ENCODE measurements at places on chromosomes 5 and 9.

- no peak for DNase-seq
These were observed 353.5 kb downstream of the ENC1 start for GRCh38 chr5:74286734-74287695.

- no peak for DNase-seq
These were observed 584.6 kb upstream of the CDH18 start for GRCh38 chr5:20572614-20573013.

GRCh38 chr5:61397238-61397637 lies 65.2 kb downstream of the ZSWIM6 start:
- DNase-seq = no peak

DNA sequence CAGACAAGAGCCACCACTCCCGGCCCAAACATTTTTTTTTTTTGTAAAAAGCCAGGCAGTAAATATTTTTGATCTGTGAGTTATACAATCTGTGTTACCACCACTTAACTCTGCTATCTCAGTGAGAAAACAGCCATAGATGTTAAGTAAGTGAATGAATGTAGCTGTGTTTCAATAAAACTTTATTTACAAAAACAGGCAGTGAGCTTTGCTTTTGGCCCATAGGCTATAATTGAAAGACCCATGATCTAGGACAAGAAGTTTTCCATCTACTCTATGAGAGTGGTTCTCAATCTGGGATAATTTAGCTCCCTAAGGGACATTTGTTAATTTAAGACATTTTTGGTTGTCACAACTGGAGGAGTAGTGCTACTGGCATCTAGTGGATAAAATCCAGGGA lies 91.0 kb downstream of the TMC1 start:
- DNase-seq = no peak

DNA sequence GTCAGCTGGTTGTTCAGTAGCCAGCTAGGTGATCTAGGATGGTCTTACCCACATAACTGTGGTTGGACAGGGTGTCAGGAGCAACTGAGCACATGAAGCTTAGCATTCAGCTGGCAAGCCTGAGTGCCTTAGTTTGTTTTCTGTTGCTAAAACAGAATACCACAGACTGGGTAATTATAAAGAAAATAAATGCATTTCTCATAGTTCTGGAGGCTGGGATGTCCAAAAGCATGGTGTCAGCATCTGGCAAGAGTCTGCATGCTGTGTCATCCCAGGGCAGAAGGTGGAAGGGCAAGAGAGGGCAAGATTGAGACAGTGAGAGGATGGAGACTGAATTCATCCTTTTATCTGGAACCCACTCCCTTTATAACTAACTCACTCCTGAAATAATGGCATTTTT lies 921.5 kb downstream of the TLE4 start:
- no peak for DNase-seq

DNA sequence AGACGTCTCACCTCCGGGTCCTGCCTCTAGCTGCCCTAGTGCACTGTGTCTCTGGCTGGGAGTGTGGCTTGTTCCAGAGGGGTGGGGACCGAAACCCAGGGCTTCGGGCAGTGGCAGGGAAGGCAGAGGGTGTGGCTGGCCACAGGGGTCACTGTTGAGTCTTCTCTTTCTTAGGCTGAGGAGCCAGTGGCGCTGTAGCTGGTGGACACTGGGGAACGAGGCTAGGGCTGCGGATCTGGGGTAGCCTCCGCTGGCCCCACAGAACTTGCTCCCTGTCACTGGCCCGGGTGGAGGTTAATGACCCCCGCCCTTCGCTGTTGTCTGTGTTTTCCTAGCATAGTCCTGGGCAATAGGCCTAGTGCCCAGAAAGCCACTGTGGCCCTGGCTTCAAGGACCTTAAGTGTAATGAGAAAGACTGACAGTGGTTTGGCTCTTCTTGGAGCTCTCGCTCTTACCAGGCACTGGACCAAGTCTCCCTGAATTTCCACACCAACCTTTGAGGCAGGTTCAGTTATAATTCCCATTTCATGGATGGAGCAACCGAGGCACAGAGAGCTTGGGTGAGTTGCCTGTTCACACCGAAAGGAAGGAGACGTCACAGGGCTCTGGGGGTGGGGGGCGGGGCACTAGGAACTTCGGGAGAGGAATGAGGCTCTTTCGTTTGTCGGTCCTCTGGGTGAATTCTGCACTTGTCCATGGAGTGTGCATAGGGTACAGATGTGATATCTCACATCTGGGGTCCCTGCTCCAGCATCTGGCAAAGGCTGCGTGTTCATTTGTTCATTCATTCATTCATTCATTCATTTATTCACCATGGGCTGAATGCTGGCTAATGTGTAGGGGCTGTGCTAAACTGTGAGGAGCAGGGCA lies 4.8 kb upstream of the IER5L start:
- DNase-seq = no peak

- DNase-seq = no peak
These were observed 523.5 kb upstream of the CLINT1 start for GRCh38 chr5:158382473-158382872.

DNA sequence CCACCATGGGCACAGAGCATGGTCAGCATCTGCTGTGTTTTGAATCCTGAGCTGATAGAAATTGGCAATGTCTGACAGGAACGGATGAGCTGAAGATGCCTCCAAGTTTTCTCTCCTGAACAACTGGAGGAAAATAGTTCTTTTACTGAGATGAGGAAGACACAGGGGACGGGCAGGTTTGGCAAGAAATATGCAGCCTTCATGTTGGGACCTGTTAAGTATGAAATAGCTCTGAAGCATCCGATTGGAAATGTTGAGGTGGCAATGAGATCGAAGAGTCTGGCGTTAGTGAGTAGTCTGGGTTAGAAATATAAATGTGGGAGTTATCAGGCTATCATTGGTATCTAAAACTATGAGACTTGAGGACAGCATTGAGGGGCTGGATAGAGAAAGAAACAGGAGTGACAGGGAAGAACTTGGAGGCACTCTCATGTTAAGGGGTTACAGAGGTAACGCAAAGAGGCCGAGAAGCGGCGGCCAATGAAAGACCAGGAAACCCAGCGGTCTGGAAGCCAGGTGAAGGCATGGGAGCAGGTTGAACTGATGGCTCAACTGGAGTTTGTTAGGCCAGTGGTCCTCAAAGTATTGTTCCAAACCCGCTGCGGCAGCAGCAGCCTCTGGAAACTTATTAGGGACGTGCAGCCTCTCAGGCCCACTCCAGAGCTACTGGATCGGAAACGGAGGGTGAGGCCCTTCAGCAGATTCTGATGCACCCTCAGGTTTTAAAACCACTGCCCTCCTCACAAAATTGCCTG lies 1.0 kb upstream of the MAMDC2 start:
- DNase-seq = no peak

DNA sequence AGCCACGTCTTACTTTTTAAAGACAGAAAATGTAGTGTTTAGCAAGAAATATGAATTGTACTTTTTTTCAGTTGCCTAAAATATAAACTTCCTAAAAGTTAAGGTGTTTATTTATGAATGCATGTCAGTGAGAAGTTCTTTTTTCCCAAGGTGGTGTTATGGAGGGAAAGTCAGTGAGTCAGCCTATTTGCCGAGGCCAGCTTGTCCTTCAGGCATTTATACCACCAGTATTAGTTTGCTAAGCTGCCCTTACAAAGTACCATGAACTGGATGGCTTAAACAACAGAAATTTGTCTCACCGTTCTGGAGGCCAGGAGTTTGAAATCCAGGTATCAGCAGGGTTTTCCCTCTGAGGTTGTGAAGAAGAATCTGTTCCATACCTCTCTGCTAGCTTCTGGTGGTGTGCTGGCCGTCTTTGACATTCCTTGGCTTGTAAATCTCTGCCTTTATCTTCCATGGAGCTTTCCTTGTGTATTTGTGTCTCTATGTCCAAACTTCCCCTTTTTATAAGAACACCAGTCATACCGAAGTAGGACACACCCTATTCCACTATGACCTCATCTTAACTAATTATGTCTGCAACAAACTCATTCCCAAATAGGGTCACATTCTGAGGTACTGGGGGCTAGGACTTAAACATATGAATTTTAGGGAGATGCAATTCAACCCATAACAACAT lies 38.4 kb downstream of the PRKACG start:
- no peak for DNase-seq

DNA sequence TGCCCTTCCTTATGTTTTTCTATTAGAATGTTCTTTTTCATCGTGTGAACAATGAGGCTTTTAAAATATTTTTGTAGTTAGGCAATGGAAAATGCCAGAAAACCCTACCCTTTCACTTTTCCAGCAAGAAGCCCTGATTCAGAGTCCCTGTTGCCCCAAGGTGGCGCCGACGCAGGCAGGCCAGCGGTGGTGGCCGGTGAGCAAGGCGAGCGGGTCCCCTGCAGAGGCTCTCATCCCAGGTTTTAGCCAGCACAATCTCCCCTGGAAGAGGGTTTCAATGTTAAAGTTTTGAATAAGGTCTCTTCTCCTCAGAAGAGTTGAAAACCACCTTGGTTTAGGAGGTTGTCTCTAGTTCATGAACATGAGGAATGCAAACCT lies 40.8 kb upstream of the CKMT2 start:
- DNase-seq = no peak

GRCh38 chr9:3736161-3736560 lies 210.4 kb upstream of the RFX3 start:
- DNase-seq = no peak

DNA sequence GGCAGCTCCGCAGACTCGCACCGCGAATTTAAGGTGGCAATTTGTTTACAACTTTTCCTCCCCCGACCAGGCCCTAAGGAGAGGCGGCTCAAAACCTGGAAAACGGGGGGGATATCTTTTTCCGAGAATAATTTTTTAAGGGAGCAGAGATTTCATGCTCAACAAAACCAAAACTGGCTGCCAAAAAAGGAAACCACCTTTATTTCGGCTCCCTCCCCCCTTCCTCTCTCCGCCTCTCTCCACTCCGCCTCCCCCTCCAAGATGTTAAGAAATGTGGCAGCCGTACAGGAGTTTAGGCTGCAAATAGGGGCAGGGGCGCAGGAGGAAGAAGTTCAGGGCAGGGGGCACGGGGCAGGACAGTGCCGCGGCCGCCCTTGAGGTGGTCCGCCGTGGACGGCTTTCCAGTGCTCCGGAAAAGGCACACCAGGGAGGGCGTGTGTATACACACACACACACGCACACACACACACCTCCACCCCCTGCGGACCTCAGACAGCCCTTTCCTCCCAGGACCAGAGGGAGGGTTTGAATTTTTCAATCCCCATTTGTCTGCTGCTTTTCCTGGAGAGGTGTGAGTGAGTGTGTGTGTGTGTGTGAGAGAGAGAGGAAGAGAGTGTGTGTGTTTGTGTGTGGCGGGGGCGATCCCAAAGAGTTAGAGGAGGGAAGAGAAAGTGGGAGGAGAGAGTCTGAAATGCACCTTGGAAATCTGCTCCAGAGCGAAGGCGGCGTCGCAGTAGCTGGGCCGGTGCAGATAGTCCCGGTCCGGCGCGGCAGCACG lies 9.1 kb downstream of the PTCH1 start:
- DNase-seq = no peak

DNA sequence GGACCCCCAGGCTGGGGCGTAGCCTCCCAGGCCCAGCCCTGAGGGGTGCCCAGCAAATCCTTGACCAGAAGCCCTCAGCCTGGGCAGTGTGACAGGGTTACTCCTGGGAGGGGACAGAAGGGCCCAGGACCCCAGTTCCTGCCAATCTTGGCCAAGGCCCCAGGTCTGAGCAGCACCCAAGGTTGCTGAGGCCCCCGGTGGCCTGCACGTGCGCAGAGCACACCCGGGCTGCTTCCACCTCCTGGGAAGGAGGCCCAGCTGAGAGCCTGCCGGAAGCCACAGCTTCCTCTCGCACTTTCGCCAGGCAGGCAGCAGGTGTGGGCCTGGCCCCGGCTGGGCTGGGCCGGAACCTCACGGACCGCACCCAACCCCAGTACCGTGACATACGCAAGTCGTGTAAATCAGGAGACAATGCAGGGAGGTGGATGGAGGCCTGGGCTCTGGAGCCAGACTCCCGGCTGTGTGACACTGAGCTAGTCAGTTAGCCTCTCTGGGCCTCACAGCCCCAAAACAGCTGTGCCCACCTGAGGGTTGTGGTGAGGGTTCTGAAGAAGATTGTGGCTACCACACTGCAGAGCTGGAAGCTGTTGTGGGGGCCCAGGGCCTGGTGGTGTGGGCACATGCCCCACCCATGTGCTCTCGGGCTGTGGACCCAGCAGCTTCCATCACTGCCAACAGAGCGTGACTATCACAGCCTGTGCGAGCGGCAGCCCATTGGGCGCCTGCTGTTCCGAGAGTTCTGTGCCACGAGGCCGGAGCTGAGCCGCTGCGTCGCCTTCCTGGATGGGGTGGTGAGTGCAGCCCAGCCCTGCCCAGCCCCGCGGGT lies 5.1 kb downstream of the GRK6 start:
- peak; percentile 38 for DNase-seq

GRCh38 chr5:14560091-14560595 lies 21.4 kb upstream of the OTULINL start:
- no peak for DNase-seq

- DNase-seq = no peak
These were observed 49.2 kb downstream of the TIMD4 start for GRCh38 chr5:156913719-156914370.

DNA sequence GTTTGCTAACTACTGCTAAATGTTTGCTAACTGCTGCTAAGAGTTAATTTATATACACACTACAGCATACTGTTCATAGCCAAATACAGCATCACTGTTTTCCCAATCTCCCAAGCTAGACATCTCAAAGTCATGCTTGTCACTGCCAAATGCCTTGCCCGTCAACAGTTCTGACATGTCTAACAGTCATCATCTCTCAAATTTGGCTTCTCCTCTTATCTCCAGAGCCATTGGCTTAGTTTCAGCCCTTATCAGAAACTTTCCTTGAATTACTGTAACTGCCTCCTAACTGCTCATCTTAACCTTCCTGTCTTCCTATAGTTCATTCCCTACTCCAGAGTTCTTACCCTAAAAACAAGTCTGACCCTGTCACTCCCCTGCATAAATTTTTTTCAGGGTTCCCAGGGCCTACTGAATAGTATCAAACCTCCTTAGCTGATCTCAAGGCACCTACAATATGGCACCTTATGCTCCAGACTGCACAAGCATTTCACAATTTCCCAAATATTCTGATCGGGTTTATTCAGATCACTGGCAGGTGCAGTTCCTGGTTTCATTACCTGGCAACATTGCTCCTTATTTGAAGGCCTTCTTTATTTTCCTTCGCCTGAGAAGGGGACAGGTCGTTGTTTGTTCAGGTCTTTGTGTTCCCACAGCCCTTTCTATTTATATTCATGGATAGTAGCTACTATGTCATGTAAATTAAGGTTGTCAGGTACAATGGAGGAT lies 55.9 kb upstream of the ANKRD55 start:
- DNase-seq = no peak

Data from stimulated activated CD4-positive, alpha-beta T cell treated with anti-CD3 and anti-CD28 coated beads, Interleukin-15, amount 100 ng/mL, for 1 hour (primary cell).